ENCODE measurements at places on chromosomes 3 and 15.

GRCh38 chr3:66593978-66594377 lies 93.2 kb upstream of the LRIG1 start:
- DNase-seq = peak; percentile 52

DNA sequence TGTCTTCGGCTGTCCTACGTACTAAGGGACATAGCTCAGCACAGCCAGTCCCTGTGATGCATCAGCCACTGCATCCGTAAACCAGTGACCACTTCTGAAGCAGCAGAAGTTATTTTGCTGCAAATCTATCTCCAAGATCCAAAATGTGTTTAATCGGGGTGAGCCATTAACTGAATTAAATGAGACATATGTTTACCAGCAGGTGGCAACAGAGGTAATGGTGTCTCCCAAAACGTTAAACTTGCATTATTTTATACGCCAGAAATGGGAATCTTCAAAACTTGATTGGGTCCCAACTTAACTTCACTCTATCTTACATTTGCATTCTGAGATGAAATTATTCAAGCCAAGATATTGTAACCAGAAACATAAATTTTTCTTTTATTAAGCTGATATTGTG lies 75.3 kb upstream of the BOC start:
- DNase-seq = no peak

- DNase-seq = peak; percentile 39
Measured at GRCh38 chr3:120093119-120093910, 932 bp downstream of the GSK3B start.

GRCh38 chr15:85004550-85004949 lies 22.9 kb downstream of the PDE8A start:
- DNase-seq = no peak

DNA sequence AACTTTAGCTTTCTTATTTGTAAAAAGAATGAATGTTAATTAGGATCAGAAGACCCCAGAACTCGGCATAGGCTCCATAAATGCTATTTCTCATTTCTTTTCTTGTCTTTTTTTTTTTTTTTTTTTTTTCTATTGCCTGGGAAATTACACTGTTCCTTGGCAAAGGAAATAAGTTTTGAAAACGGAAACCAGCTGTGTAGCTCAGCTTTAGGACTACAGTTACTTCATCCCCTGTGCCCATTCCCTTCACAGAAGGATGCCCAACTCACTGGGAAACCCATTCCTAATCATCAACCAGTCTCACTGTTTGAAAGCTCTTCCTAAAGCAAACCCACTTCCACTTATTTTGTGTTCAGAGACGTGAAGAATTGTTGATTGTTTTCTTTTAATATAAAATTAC lies 254.0 kb upstream of the IL12A start:
- DNase-seq = no peak

GRCh38 chr15:33738941-33739664 lies 229.2 kb upstream of the CHRM5 start:
- DNase-seq = no peak

GRCh38 chr15:70387993-70388392 lies 290.3 kb upstream of the TLE3 start:
- DNase-seq = no peak

DNA sequence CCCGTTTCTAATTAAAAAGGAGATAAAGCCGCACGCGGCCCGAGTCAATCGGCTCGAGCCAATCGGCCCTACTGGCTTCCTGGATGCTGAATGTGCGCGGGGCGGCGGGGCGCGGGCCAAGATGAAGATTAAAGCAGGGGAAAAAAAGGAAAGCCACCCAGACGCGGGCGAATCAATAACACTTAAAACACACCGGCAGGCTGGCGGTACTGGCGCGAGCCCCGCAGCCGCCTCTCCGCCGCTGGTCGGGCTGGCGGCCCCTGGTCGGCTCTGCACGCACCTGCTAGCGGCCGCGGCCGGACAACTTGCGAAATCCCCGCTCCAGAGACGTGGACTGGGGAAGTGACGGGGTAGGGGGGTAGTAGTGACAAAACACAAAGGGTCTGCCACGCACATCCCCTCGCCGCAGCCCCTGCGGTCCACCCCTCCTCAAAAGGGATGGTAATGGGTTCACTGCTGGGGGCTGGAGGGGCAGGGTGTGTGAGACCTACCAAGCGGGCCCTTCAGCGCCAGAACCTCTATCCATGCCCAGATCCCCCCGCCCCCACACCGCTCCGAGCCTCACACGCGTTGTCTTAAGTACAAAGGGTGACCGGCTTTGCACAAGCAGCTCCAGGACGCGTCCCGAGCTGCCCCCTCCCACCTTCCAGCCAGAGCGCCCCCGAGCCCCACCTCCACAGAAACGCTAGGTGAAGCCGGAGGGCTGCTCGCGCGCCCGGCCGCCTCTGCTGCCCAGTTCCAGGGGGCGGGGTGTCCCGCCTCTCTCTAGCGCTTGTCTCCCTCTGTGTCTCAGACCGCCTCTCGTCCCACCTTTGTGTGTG lies 1.4 kb downstream of the WNT7A start:
- DNase-seq = no peak

- DNase-seq = no peak
Measured at GRCh38 chr3:152696962-152697361, 138.0 kb upstream of the P2RY1 start.

DNA sequence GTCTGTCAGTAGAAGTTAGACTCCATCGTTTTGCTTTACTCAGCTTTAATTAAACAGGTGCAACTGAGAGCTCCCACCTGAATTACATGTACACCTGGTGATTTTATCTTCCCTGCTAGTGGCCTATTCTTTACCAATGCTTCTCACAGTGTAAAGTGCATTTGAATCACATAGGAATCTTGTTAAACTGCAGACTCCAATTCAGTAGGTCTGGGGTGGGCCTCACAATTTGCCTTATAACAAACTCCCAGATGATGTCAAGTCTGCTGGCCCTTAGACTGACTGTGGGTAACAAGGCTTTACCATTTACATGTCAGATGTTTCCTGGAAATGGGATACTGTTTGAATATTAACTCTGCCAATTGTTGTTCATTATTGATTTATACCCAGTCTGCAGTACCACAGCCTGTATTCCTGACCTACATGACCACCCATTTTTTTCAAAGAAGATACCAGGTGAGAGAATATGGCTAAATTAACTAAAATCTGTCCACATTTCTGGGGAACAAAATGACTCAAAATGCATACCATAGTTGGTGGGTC lies 37.2 kb downstream of the CMSS1 start:
- DNase-seq = no peak

DNA sequence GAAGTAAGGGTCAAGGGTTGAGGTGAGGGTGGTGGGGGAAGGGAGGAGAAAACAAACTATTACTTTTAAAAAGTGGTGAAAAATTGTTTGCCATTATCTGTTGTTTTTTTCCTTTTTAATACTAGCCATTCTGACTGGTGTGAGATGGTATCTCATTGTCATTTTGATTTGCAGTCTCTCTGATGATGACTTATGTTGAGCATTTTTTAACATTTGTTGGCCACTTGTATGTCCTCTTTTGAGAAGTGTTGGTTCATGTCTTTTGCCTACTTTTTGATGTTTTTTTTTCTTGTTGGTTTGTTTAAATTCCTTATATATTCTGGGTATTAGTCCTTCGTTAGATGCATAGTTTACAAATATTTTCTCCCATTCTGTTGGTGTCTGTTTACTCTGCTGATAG lies 185.9 kb upstream of the ANKRD28 start:
- DNase-seq = no peak

DNA sequence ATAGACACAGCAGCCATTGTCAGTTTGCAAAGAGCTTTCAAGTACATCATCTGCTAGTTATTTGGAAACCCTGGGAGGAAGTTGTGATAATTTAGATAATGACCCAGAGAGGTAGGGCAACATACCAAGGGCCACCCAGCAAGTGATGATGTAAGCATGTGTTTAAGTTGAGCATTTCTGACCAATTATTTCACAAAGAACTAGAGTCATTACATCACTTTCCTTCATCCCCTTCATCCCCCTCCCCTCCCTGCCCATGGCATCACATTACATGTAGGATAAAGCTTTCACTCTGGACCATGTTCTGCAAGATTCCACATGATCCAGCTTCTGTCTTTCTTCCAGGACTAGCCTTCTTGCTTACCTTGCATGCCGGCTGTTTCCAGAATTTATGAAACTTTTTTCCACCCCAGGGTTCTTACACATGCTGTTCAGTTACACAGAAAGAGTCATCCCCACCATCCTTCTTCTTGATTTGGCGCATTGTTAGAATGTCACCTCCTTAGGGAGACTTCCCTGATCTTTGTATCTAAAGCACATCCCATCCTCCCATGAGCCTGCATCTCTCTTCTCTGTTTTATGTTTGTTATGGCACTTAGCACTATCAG lies 71.3 kb downstream of the PTPRG start:
- no peak for DNase-seq

DNA sequence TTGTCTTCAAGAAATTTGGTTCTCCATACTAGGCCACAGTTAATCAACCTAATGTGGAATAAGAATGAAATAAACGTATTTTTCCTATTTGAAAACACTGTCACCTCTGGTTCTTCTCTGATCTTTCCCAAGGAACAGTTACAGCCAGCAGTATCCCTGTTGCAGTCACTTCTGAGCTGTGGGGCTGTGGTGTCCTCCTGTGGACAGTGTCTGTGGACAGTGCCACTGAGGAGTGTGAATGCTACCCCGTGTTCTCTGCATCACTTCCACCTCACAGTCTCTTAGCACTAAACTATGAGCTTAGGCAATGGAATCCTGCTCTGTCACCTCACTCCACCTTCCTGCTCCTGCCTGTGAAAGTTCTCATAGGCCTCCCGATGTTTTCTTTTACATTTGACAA lies 817.5 kb downstream of the VGLL3 start:
- no peak for DNase-seq

GRCh38 chr3:13022348-13023234 lies 50.6 kb downstream of the IQSEC1 start:
- DNase-seq = peak; percentile 33

DNA sequence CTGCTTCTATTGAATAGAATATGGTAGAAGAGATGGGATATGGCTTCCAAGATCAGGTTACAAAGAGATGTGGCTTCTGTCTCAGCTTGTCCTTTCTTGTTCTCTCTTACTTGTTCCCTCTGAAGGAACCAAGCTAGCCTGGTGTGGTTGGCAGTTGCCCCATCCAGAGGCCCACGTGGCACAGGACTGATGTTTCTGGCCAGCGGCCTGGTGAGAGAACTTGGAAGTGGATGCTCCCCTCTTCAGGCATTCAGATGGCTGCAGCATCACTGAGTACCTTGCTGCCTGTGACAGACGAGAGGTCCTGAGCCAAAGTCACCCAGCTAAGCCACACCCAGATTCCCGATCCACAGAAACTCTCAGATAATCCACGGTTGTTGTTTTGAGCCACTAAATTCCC lies 183.6 kb downstream of the NSMCE3 start:
- DNase-seq = no peak

- no peak for DNase-seq
Measured at GRCh38 chr15:63323798-63324563, 46.6 kb downstream of the APH1B start.

GRCh38 chr3:120088622-120089021 lies 5.6 kb downstream of the GSK3B start:
- no peak for DNase-seq

- DNase-seq = no peak
Measured at GRCh38 chr15:87450314-87450713, 806.2 kb downstream of the NTRK3 start.

DNA sequence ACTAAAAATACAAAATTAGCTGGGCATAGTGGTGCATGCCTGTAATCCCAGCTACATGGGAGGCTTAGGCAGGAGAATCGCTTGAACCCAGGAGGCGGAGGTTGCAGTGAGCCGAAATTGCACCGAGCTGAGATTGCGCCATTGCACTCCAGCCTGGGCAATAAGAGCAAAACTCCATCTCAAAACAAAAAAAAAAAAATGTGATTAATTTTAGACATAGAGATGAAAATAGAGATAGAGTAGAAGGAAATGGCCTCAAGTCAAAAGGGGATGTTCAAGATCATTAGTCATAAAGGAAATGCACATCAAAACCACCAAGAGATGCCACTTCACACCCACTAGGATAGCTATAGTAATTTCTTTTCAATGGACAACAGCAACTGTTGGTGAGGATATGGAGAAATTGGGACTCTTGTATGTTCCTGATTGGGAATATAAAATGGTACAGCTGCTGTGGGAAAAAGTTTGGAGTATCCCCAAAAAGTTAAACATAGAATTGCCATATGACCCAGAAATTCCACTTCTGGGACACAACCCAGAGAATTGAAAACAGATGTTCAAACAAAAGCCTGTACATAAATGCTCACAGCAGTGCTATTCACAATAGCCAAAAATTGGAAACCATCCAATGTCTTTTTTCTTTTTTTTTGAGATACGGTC lies 55.4 kb downstream of the ABHD2 start:
- DNase-seq = peak; percentile 76

GRCh38 chr3:114320246-114320645 lies 26.4 kb downstream of the TIGIT start:
- no peak for DNase-seq

- no peak for DNase-seq
Measured at GRCh38 chr3:68666429-68667136, 265.8 kb downstream of the TAFA4 start.

DNA sequence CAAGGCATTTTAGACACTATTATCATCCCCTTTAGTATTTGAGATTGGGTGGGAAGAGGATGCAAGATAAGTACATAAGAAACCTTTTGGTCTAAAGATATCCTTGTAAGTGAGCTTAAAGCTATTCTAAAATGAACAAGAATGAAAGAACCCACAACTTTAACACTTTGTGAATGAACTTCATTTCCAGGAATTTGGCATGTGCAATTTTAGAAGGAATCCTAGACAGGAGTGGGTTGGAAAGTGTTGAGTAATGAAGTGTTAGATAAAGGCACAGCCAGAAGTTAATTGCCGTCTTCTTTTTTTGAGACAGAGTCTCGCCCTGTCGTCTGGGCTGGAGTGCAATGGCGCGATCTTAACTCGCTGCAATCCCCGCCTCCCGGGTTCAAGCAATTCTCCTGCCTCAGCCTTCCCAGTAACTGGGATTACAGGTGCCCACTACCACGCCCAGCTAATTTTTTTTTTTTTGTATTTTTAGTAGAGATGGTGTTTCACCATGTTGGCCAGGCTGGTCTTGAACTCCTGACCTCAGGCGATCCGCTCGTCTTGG lies 13.2 kb upstream of the TEX9 start:
- DNase-seq = no peak

GRCh38 chr3:157865352-157866000 lies 240.7 kb downstream of the SHOX2 start:
- no peak for DNase-seq

DNA sequence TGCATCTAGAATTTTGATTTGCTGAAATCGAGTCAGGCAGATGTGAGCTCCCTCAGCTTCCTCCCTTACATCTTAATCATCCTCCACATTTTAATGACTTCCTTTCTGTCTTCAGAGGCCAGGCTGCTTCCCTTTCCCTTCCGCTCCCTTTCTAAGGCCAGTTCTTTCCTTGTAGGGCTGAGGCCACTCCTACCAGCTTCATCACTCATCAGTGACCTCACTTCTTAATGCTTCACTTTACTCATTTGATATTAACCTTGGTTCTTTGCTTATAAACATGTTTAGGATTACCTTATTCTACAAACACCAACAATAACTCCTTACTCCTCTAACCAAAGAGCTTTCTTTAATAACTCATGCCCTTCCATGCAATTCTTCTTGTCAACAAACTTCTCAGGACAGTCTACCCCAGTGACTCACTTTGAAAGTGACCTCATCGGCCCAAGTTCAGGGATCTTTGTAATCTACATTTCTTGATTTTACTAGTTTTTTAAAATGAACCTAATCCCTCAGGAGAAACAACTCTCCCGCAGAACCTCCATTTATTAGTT lies 23.9 kb downstream of the ILDR1 start:
- DNase-seq = peak; percentile 5
